ENCODE measurements at places on chromosomes 12 and 14. TPM values are rescaled to one million over a fixed set of nuclear protein-coding genes. Genes with fewer than 3 reads are reported as not detected.

The ZDHHC22 gene
- not detected for total RNA-seq

DNA sequence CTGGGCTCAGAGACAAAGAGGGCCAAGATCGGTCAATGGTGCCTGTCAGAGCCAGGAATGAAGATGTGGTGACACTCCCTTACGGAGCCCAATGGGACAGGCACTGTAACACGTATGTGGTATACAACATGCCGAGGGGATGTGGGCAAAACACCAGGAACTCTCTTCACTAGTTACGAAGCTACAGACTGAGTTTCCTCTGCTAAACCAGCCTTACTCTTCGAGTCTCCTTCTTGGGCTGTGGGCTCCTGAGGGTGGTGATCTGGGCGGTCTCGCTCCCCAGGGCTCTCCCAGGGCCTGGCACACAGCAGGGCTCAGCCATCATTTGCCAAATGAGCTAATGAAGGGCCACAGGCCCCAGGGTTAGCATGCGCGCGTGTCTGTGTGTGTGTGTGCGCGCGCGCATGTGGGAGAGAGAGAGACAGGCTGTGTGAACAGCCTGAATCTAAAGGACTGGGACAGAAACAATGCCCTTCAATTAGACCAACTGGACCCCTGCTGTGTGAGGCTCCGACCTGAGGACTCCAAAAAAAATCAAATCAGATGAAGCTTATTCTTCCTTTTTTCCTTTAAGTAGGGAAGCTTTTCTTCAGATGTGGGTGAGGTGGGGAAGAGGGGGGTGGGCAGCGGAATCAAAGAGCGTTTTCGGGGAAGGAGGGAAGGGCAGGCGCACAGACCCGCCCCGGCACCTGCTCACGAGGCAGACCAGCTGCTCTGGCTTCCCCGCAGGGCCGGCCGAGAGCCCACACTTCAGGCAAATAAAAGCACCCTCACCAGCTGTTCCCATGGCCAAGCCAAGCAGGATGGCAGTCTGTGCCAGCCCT is 42.5 kb downstream of the CCDC88C start:
- no peak for DNase-seq

The NOVA1 gene
- total RNA-seq, result 0.42 TPM

DNA sequence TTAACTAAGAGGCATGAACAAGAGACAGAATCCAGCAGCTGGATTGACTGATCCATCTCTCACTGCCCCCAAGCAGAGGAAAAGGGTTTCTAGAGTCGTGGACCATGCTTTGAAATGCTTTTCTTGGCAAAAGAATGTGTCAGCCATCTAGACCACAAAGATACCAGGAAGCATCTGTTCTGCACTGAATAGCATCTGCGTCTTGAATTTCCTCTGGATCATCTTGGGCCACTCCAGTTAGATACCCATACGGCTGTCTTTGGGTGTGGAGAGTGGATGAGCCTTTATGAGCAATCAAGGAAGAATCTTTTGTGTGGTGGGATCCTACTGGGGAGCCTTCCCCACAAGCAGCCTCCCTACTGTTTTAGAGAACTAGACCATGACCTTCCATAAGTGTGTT is 16.0 kb upstream of the RFX4 start:
- DNase-seq, result no peak

DNA sequence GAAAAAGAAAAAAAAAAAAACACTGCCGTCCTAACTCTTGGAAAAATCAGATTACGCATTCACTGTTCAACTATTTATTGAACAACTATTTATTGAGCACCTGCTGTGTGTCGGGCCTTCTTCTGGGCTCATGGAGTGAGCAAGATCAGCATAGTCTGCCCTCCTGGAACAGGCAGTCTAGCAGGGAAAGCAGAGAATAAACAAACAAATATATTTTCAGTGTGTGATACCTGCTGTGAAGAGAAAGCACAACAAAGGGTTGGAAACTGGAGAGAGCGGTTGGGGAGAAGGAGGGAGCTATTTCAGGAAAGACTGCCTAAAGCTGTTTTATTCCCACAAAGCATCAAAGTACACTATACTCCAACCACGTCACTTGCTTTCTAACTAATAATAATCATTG is 10.8 kb downstream of the PROX2 start:
- no peak for DNase-seq

The GNB3 gene
- total RNA-seq, result under 0.01 TPM

The SLC6A13 gene
- total RNA-seq, result 12.0 TPM

The KRT3 gene
- total RNA-seq, result not detected

DNA sequence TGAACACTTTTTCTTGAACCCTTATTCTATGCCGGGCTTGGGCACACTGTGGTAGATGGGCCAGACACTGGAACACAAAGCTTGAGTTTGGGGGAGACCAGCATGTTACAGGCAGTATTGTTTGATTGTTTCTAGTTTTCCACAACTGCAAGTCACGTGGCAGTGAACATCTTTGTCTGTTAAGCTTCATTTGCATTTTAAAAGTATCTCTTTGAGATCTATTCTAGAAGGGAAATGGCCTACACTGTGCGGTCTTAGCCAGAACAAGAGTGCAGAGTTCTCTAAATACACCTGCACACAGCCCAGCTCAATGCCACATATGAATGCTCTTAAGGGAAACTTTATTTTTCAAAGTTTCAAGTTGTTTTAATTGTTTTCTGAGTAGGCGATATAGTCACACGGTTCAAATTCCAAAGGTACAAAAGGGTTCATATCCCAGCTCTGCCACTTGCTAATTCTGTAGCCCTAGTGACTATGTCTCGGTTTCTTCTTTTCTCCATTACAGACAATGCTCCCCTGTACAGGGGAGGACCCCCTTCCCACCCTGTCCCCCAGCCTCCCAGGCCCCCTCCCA is 24.9 kb downstream of the RIN3 start:
- DNase-seq, result no peak

- DNase-seq, result no peak
These were observed 8.5 kb downstream of the COX14 start for GRCh38 chr12:50120521-50120920.

- no peak for DNase-seq
These were observed 3.0 kb upstream of the MYF6 start for GRCh38 chr12:80704420-80704819.

DNA sequence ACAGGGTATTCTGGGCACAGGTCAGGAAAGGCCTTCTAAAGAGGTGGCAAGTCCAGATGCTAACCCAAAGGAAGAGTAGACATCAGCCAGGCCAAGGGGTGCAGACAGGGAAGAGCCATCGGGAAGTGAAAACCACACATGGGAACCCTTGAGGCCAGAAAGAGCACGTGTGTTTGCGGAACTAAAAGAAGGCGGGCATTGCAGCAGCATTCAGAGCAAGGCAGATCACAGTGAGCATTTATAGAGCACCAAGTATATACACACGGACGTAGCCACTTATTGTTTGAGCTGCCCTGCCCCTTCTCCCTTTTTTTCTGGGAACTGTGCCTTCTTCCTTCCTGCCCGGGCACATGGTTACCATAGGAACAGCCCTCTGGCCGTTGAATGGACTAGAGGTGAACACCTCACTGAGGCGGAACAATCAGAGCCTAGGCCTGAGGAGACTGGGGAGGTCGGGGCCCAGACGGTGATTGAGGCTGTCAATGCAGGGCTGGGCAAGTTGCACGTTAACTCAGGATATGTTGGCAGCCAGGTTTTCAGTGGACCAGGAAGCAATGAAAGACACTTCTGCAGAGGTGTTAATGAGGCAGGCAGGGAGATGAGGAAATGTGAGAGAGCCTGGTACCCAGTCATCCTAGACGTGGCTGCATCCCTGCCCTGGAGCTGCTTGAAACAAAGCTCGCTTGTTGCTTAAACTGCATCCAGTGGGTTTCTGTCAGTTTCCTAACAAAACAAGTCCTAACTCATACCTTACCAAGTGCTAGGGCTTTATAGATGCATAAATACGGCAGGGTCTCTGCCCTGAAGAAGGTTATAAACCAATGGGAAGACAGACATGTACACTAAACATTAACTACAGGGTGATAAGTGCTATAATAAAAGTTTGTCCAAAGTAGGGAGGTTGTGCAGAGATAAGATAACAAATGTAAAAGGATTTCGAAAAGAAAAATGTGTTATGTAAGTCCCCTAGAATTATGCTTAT is 34.2 kb downstream of the MOAP1 start:
- DNase-seq, result no peak

DNA sequence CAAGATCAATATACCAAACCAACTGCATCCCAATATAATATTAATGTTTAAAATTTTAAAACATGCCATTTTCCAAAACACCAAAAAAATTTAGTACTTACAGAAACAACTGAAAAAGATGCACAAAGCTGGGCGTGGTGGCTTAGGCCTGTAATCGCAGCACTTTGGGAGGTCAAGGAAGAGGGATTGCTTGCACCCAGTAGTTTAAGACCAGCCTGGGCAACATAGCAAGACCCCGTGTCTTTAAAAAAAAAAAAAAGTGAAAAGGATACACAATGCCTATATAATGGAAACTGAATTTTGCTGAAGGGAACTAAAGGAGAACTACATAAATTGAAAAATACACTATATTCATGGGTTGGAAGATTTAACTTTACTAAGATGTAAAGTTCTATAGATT is 149.5 kb downstream of the RMST start:
- no peak for DNase-seq

DNA sequence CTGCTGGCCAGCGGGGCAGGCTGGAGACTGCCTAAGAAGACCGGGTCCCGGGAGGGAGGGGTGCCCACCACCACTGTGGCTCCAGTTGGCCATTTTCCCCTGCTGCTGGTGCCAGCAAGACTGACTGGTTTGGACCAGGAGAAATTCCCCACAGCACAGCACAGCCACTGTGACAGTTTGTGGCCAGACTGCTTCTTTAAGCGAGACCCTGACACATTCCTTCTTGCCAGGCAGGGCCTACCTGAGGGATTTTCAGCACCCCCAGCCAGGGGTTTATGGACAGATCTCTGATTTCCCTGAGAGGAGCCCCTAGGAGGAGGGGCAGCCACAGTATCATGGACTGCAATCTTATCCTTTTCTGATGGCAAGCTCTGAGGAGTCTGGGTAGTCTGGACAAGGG is 15.5 kb downstream of the GLIPR1L1 start:
- DNase-seq, result no peak

DNA sequence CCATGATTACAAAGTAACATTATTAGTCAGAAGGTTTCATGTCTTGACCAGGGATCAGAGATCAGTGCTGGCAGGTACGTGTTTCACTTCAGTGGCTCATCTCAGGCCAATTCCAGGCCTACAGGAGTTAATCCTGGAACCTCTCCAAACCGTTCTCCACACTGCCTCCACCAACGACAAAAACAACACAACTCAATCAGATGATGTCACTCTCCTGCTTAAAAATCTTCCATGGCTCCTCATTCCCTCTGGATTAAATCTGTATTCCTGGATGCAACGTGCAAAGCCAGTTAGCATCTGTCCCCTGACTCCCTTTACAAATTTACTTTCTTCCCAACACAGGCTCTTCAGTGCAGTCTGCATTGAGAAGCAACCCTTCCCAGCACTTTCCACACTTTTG is 34.3 kb upstream of the TXNRD1 start:
- DNase-seq, result no peak

GRCh38 chr14:80535171-80535570 is 323.9 kb upstream of the DIO2 start:
- DNase-seq, result no peak

GRCh38 chr12:117045160-117046010 is 53.8 kb downstream of the TESC start:
- DNase-seq, result peak; percentile 62

DNA sequence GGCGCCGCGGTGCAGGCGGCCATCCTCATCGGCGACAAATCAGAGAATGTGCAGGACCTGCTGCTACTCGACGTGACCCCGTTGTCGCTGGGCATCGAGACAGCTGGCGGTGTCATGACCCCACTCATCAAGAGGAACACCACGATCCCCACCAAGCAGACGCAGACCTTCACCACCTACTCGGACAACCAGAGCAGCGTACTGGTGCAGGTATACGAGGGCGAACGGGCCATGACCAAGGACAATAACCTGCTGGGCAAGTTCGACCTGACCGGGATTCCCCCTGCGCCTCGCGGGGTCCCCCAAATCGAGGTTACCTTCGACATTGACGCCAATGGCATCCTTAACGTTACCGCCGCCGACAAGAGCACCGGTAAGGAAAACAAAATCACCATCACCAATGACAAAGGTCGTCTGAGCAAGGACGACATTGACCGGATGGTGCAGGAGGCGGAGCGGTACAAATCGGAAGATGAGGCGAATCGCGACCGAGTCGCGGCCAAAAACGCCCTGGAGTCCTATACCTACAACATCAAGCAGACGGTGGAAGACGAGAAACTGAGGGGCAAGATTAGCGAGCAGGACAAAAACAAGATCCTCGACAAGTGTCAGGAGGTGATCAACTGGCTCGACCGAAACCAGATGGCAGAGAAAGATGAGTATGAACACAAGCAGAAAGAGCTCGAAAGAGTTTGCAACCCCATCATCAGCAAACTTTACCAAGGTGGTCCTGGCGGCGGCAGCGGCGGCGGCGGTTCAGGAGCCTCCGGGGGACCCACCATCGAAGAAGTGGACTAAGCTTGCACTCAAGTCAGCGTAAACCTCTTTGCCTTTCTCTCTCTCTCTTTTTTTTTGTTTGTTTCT is 1.7 kb downstream of the HSPA2 start:
- DNase-seq, result no peak

DNA sequence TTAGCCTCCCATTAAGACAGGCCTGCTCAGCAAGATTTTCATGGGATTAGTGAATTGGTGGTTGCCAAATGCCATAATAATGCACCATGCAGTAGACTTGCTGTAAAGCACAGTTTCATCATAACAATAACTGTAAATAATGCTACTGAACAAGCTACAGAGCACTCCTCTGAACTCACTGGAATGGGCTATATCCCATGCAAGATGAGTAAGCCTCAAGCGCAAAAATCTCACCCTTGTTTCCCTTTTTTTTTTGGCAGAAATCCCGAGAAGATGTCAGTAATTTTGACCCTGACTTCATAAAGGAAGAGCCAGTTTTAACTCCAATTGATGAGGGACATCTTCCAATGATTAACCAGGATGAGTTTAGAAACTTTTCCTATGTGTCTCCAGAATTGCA is 145.9 kb upstream of the HIF1A start:
- no peak for DNase-seq

DNA sequence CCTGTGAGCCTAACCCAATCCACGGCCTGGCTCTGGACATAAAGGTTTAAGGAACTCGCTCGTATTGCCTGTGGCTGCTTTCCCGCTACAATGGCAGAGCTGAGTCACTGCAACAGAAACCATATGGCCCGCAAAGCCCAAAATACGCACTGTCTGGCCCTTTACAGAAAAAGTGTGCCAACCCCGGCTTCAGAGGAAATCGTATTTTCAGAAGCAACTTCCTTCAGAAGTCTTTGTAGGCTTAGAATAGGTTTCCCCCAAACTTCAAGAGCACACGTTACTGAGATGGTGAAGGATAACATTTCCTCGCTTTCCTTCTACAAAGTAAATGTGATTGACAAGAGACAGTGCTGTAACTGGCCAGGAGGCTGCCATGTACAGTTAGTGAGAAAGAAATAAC is 34.8 kb upstream of the TESC start:
- no peak for DNase-seq

- no peak for DNase-seq
These were observed 12.7 kb upstream of the SLC2A3 start for GRCh38 chr12:7948589-7949260.

The ANKRD33 gene
- total RNA-seq, result not detected

The ANKRD13A gene
- total RNA-seq, result 40.5 TPM

The RNASE3 gene
- 12.2 TPM for total RNA-seq

The GLTP gene
- 8.5 TPM for total RNA-seq

The PTGDR gene
- 1.4 TPM for total RNA-seq
